ENCODE measurements at places on chromosomes 12 and 14.

- DNase-seq: no peak
Measured at GRCh38 chr12:123030686-123031085, 50.2 kb downstream of the ARL6IP4 start.

GRCh38 chr12:10126413-10126812, 3.6 kb downstream of the CLEC7A start:
- no peak for DNase-seq

DNA sequence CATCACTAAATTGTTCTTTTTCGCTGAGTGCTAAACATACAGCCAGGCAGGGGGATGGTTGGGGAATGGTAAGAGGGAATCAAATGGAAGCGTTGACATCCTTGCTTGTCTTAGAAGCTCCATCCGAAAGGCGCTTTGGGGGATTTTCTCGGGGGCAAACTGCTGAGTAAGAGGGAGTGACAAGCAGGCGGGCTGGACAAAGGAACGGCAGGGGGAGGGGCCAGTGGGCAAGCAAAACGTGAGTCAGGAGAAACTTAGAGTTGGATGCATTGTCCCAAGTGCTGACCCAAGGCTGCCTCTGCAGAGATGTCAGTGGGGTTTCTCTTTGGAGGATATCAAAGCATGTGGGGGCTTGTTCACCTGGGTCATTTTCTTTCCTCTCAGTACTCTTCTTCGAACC, 480.5 kb downstream of the VRK1 start:
- DNase-seq: no peak

DNA sequence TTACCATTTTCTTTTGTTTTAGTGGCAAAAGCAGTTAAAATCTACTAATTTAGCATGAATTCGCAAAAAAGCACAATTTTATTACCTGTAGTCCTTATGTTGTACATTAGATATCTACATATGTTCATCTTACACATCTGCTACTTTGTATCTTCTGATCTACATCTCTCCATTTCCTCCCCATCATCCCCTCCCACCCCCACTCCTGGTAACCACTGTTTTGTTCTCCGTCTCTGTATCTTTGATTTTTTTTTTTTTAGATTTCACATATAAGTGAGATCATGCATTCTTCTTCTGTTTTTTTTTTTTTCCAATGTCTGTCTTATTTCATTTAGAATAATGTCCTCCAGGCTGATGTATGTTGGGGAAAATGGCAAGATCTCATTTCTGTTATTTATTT, 922.7 kb downstream of the VRK1 start:
- no peak for DNase-seq

DNA sequence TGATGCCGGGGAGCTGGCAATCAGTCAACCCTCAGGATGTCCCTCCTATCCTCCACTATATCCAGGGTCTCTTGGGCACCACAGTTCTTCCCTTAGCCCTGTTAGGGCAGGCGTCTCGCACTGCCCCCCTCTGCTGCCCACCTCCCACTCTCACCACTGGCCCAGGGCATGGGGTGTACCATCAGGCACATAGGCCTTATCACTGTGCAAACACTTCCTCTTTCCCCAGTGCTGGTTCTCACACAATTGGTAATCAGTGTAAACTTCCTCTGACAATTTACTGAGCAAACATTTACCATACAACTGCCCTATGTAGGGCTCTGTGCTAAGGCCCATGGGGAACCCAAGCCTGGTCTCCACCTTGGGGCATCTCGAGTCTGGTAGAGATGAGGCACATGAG, 20.1 kb upstream of the TMED10 start:
- DNase-seq: no peak

- DNase-seq: no peak
Measured at GRCh38 chr14:95536671-95537070, 1.8 kb downstream of the GLRX5 start.

- no peak for DNase-seq
Measured at GRCh38 chr14:104994978-104995377, 9.4 kb downstream of the CLBA1 start.

DNA sequence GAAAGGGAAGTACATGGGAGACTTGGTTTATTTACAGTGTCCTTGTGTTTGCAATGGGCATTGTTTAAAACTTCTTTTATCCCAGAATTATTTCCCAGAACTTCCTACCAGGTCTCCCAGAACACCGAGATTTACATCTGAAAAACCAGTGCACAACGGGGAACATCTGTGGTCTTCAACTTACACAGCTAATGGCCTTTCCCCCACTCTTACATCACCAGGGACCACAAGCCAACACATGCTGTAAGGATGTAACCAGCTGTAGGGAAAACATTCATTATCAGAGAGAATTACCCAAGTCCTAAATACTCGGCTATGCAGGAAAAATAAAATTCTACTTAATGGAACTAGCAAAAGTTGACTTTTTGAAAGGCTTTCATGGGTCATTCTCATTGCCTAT, 267.6 kb downstream of the DUSP6 start:
- no peak for DNase-seq

GRCh38 chr14:30608533-30609006, 13.5 kb upstream of the SCFD1 start:
- no peak for DNase-seq

Data from cerebellar cortex (tissue), 1 donor.